ENCODE measurements at places on chromosomes 3 and 15.

DNA sequence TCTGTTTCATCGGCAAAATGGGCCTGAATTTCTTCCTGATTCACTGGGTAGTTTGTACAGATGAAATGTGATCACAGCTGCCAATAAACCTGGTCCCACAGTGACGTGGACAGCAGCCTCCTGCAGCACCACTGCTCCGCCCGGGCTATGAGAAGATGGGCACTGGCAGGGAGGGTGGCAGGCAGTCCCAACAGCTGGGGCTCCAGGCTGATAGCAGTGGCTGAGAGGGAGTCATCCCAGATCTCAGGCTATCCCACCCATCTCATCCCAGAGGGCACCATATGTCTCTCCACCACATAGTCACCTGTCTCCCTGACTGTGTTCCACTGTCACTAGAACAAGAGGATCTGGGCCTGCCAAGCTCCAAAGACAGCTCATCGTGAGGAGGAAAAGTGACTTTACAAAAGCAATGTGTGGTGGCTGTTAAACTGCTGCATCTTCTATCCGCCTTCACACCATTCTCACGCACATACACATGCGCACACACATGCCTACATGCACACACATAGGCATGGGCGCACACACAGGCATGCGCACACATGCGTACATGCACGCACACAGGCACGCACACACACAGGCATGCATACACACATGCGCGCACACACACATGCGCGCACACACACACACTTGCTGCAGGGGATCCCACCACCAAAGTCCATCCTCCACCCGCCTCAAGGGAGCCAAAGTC, 46.2 kb downstream of the RGMA start:
- DNase-seq, result no peak

GRCh38 chr3:187000711-187001151, 70.4 kb downstream of the ST6GAL1 start:
- no peak for DNase-seq

GRCh38 chr3:183896610-183897009, 11.9 kb upstream of the PARL start:
- DNase-seq, result no peak

DNA sequence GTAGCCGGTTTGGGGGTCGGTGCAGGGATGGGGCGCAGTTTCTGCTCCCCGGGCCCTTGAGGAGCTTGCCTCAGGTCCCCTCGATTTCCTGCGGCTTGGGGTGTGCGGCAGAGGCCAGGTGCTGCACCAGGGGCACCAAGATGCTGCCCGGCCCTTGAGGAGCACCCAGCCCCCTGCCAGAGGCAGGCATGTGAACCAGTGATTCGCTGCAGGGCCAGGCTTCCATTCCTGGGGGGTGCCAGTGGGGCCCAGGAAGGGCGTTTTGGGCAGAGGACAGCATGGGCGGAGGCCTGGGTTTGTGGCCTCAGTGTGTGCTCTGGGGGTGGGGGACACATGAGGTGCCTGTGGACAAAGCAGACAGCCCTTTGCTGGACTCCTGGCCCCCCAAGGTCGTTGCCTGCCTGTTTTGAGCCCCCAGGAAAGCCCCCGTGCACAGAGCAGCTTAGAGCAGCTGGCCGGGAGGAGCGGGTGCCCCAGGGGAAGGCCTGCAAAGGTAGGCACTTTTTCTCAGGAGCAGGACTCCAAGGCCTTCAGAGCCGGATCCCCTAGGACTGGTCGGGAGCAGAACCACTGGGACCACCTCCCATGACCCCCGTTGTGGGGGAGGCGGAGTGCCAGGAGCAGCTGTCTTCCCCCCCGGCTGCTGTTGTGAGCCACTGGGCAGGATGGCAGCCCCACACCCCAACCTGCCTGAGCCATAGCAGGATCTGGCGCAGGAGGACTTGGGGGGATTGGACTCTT, 1.6 kb downstream of the PLXNA1 start:
- DNase-seq, result no peak

DNA sequence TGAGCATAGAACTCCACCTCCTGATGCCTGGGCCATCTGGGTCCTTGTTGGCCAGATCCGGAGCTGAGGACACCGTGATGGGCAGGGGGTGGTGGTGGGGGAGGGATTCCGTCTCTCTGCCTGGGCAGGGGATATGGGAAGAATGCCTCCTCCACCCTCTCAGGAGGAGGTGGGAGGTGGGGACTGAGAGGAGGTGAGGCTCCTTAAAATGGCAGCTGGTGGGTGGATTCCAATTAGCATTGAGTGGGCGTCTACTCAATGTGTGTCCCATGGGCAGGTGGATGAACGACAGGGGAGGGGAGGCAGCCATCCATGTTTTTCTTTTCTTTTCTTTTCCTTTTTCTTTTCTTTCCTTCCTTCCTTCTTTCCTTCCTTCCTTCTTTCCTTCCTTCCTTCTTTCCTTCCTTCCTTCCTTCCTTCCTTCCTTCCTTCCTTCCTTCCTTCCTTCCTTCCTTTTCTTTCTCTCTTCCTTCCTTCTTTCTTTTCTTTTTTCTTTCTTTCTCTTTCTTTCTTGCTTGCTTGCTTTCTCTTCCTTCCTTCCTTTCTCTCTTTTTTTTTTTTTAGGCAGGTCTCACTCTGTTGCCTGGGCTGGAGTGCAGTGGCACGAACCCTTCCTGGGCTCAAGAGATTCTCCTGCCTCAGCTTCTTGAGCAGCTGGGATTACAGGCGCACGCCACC, 5.0 kb downstream of the SLC28A1 start:
- no peak for DNase-seq

DNA sequence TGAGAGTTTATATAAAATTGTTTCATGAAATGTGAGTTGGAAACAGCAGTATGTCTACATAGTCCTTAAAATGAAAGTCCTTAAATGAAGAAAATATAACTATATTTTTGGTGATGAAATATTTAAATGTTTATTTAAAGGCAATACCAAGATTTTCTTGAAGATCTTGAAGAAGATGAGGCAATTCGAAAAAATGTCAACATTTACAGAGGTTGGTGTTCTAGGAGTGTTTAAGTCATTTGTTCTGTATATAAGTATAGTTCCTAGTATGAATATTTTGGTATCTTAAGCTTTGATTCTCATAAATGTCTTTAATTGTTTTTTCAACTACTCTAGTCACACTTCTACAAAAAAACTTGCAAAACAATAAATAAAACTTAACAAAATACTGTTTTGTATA, 29.0 kb downstream of the NMD3 start:
- DNase-seq, result no peak

DNA sequence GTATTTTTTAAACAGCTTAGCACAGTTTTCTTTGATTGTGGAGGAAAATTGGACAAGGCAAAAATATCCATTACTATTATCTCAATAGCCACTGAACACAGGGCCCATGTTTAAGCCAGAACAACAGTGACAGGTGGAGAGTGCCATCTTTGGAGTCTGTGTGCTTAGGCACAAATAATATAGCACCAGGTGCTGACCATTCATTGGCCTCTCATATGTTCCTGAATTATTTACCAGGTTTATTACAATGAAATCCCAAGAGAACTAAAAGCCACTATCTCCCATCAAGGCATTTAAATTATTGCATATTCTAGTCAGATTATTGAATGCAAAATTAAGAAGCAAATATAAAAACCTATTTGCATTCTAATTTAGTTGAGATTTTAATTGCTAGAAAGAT, 39.6 kb downstream of the GPR156 start:
- no peak for DNase-seq

- DNase-seq, result peak; percentile 58
Observed at GRCh38 chr15:82108489-82109078, 62.8 kb upstream of the MEX3B start.

DNA sequence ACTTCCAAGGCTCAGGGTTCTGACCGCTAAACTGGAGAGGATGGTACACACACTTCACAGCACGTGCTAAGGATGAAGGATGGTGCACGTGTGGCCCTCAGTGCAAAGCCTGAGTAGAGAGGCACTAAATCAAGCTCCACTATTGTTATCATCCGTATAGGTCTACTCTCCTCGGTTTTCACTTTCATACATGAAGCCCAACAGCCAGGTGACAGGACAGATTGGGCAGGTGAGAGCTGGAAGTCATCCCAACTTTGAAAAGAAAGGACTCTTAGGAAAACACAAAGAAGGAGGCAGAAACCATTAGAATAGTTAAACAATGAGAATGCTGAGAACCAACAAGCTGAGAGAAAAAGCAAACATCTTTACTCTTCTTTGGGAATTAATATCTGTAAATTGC, 21.1 kb downstream of the MAGI1 start:
- no peak for DNase-seq

GRCh38 chr3:15384510-15385237, 42.7 kb downstream of the METTL6 start:
- DNase-seq, result no peak

DNA sequence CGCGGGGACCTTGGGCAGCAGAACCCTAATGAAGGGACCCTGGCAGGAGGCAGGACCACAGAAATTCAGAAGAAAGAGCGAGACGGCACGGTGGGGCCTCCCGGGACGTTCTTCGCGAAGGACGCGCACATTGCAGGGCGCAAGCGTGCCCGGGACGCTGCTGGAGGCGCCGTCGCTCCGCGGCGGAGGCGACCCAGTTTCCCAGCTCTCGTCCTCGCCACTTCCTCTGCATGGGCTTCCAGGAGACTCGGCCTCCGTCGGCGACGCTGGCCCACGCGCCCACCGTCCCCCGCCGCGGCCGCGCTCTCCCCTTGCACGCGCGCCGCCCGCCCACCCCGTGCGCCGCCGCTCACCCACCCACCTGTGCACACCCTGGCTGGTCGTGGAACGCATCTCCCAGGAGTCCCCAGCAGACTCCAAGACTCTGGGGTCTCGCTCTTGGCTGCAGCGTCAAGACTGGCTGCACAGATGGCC, 31.8 kb upstream of the SMAD3 start:
- DNase-seq, result no peak

DNA sequence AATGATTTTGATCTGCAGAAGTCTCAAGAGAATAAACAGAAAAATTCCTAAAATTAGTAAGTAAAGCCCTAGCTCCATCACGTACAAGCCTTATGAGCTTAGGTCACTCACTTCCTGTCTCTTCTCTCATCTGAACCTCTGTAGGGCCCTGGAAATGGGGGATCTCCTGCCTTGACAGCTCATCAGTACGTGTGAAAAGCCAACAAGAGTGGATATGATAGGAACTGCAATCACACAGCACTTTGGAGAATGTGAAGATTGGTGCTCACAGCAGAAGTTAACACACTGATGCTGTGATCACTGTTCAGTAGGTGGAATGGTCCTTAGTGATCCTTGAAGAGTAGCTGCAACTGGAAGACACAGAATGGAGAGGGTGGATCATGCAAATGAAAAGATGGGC, 27.8 kb upstream of the ALDH1L1 start:
- DNase-seq, result no peak

DNA sequence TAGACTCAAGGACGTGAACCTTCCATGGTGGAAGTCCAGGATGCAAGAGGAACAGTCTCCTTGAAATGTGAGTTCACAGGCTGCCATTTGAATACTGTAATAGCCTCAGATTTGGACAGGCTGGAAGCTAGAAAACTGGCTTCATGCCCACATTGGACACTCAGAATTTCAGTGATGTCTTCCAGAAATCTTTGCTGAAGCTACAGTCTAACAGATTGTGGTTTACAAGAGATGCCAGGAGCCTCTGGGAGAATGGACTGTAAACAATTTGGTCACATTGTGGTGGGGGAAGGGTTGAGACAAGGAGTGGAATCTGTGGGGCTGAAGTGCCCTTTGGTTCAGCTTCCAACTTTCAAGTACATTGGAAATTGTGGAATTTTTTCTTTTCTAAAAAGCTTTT, 252.0 kb upstream of the PROK2 start:
- no peak for DNase-seq

- no peak for DNase-seq
Observed at GRCh38 chr3:107361633-107362032, 15.6 kb upstream of the CCDC54 start.

- no peak for DNase-seq
Observed at GRCh38 chr3:134325706-134326105, 48.5 kb downstream of the AMOTL2 start.

DNA sequence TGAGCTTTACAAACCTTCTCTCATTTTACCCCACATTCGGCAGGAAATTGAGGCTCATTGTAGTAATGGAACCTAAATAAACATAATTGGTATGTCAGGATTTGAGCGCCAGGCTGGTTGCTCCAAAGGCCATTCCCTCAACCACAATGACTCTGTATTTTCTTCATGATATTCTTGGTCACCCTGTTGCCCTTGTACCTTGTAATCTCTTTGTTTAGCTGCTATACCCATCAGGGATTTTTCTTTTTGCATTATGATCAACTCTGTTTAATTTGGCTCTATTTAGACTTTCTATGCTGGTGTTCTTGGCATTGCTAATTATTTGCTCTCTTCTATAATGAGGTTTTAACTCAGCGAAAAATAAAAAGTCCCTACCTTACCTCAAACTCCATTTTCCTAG, 29.8 kb downstream of the DUOX2 start:
- no peak for DNase-seq

- DNase-seq, result no peak
Observed at GRCh38 chr3:11118181-11118682, 36.1 kb upstream of the HRH1 start.

DNA sequence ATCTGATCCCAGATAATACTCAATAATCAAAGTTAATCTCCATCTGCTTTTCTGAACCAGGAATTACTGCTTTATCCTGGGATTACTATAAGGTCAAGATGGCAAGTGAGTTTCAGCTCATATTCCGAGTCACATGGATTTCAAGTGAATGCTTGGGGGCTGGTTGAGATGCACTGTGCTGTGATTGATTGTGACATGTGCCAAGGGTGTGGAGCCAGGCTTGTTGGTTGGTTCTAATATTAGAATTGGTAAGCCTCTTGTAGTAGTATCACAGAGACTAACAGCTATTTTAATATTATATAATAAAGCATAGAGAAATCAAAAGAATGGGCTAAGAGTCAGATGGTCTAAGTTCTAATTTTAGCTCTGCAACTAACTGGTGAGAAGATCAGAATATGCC, 74.2 kb upstream of the ICE2 start:
- DNase-seq, result no peak

DNA sequence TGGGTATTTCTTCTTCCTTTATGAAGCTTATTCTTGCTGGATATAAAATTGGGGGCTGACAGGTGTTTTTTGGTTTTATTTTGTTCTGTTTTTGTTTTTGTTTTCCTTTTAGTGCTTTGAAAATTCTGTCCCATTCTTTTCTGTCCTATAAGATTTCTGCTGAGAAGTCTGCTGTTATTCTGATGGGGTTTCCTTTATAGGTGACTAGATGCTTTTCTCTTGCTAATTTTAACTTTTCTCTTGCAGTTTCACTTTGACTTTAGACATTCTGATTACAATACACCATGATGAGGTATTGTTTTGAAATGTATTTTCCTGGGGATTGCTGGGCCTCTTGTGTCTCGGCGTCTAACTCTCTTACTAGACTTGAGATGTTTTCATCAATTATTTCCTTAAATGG, 22.8 kb downstream of the TTC14 start:
- DNase-seq, result no peak

GRCh38 chr3:159726231-159726964, 262.2 kb upstream of the IL12A start:
- DNase-seq, result no peak

- no peak for DNase-seq
Observed at GRCh38 chr15:87211547-87211946, 1045.0 kb downstream of the NTRK3 start.

- DNase-seq, result no peak
Observed at GRCh38 chr3:187920913-187921312, 175.6 kb upstream of the BCL6 start.

GRCh38 chr15:29430124-29430523, 160.5 kb upstream of the NSMCE3 start:
- no peak for DNase-seq

GRCh38 chr3:134054231-134054630, 24.5 kb upstream of the SLCO2A1 start:
- DNase-seq, result no peak

GRCh38 chr3:114110439-114110838, 53.9 kb downstream of the QTRT2 start:
- no peak for DNase-seq
